ENCODE measurements at places on chromosomes 7 and 10.

- no peak for DNase-seq
Measured at GRCh38 chr7:122269241-122269640, 35.3 kb downstream of the FEZF1 start.

DNA sequence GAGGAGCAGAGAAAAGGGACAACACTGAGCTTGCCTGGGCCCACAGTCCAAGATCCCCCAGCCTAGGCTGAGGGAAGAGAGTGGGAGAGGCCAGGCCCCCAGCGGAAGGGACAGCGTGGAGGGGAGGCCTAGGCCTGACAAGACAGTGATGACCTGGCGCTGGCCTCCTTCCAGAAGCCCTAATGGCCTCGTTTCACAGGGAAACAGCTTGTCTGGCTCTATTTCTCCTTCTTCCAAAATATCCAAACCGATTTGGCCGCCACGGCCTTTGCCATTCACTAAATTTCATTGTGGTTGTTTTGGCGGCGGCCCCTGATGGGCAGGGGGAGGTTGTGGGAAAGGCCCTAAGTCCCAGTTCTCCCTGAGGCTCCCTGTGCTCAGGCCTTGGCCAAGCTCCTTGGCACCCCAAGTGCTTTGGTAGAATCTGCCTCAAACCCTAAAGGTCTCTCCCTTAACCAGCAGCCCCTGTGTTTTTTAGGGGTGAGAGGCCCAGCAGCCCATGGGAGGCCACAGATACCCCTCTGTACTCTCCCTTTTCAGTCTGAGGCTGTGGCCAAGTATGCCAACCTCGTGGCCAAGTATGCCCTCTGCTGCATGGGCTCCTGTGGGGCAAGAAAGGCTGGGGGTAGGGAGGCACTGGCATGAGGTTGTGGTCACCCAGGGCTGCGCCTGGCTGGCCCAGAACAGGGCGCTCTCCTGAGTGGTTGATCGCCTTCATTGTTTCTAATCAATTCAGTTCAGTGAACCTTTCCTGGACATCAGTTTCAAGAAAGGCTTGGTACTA lies 37.3 kb downstream of the PAX2 start:
- DNase-seq = no peak

DNA sequence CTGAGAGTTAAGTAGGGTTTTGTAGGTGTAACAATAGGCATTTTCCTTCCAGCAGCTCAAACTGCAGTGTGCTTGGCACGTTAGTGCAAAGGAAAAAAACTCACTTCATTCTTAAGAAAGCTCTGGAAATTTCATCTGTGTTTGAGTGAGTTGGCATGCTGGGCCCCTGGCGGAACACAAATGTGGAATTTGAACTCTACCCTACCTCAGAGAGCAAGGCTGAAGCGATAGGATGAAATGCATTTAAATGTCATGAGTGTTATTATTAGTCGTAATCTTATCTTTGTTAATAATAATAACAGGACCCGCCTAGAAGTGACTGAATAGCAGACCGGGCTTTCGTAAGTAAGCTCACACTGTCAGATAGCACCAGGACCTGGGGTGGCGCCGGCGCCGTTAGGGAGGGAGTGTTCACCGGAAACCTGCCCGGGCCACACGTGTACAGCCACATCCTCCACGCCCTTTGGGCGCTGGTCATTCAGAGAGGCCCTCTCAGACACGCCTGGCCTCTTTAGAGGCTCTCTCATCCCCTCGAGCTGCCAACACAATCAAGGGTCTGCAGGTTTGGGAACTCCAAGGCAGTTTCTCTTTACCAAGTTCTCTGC lies 63.5 kb downstream of the GRK5 start:
- peak; percentile 97 for DNase-seq

- DNase-seq = peak; percentile 4
Measured at GRCh38 chr7:39271402-39271801, 293.7 kb downstream of the POU6F2 start.

DNA sequence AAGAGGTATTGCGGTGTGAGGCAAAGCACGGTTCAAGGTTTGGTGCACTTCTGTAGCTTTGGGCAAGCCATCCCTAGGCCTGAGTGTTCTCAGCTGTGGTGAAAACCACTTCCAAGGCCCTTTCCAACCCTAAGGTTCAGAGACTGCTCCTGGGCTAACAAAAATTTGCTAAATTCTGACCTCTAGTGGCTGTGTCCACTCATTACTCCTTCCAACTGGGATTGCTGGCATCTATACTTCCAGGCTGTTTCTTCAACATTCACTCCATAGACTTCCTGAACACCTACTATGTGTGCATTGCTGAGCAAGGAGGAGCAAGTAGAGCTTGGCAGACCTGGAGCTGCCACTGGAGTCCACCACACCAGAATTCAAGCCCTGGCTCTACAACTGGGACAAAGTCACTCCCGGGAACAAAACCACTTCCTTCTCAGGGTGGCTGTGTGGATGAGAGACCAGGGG lies 29.3 kb upstream of the SH3PXD2A start:
- DNase-seq = peak; percentile 77

GRCh38 chr10:49197171-49197570 lies 9.0 kb upstream of the TMEM273 start:
- no peak for DNase-seq

DNA sequence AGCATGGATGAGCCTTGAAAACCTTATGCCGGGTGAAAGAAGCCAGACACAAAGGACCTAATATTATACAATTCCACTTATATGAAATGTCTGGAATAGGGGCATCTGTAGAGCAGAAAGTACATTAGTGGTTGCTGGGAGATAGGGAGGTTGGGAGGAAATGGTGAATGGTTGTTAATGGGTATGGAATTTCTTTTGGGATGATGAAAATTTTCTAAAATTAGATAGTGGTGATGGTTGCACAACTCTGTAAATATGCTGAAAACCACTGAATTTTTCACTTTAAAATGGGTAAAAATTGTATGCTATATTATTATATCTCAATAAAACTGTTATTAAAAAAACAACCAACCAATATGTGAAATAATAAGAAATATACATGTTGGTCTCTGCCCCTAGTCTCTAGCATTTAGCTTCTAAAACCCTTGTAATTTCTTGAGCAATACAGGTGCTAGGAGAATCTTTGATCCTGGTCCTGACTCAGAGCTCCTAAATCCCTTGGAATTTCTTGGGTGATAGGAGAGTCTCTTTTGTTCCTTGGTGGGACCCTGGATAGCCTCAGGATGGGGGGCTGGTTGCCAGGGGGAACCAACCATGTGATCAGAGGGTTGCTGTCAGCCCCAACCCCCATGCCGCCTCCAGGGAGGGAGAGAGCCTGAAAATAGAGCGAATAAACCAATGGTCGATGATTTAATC lies 64.0 kb downstream of the TACR2 start:
- peak; percentile 85 for DNase-seq

DNA sequence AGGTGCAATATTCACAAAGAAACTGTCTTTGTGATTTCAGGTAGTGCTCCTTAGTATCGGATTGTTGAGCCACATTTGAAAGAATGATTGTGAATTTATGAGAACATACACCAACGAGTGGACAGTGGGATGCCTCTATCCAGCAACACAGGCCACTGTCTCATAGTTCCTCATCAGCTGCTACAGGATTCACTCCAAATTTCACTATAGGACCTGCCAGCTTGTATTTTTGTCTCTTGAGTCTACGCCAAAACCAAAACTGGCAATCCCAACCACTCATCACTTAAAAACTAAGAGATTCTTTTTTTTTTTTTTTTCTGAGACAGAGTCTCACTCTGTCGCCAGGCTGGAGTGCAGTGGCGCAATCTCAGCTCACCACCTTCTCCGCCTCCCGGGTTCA lies 964.5 kb downstream of the CNTNAP2 start:
- no peak for DNase-seq

- no peak for DNase-seq
Measured at GRCh38 chr7:84901366-84901765, 285.5 kb downstream of the SEMA3D start.

DNA sequence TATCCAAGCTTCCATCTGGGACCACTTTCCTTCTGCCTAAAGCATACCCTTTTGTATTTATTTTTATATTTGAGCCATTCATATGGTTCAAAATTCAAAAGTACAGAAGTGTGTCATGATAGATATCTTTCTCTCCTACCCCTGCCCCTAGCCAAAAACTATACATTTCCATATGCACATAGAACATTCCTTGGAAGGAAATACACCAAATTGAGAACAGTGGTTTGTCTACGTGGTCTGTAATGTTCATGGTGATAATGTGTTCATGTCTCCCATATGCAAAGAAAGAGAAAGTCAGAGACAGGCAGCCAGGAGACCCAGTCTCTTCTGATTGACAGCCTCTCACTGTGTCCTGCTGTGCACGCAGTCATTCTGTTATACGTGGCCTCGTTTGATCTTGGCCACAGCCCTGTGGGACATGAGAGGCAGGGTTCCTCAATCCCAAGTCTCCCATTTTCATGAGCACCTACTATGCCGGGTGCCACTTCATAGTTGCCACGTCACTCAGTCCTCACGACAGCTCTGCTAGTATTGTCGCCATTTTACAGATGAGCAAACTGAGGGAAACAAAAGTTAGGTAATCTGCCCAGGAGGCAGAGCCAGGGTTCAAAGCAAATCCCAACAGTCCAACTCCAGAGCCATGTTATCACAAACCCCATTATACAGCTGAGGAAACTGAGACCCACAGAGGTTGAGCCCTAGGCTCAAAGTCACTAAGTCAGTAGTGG lies 8.0 kb upstream of the CDH23 start:
- DNase-seq = no peak

DNA sequence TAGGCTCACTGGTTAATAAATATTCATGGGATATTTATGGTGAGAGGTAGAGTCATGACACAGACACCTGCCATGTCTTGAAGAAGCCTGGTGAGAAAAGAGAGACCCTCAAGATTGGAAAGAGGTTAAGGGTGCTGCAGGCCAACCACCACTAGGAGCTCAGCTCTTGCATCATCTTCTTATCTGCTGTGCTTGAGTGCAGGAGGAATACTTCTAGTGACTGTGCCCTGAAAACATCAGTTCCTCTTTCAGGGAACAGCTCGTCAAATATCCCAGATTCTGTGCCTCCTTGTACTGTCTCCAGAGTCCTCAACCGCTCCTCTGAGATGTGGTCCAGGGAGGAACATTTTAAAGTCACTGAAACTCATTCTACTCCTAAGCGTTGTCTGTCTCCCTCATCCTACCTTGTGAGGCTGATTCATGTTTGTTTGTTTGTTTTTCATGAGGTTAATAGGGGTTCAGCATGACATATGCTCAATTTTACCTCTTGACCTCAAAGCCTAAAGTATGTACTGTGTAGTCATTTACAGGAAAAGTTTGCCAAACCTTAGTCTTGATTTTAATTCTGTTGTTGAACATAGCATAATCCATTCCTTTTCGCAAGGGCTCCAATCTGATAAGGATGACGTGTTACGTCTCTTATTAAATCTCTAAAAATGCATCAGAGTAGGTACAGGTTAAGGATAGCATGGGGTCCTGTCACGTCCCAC lies 293.1 kb downstream of the C7orf25 start:
- DNase-seq = no peak

GRCh38 chr7:54556121-54556520 lies 13.9 kb downstream of the VSTM2A start:
- no peak for DNase-seq

DNA sequence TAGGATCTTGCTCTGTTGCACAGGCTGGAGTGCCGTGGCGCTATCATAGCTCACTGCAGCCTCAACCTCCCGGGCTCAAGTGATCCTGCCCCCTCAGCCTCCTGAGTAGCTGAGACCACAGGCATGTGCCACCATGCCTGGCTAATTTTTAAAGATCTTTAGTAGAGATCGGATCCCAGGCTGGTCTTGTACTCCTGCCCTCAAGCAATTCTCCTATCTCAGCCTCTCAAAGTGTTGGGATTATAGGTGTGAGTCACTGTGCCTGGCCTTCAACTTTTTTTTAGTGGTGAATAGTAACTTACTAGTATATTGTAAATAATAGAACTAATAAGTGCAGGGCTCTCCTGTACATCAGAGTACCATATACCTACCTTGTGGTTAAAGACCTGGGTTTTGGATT lies 52.1 kb upstream of the LMTK2 start:
- no peak for DNase-seq

GRCh38 chr7:155587486-155587885 lies 41.1 kb upstream of the CNPY1 start:
- DNase-seq = no peak

DNA sequence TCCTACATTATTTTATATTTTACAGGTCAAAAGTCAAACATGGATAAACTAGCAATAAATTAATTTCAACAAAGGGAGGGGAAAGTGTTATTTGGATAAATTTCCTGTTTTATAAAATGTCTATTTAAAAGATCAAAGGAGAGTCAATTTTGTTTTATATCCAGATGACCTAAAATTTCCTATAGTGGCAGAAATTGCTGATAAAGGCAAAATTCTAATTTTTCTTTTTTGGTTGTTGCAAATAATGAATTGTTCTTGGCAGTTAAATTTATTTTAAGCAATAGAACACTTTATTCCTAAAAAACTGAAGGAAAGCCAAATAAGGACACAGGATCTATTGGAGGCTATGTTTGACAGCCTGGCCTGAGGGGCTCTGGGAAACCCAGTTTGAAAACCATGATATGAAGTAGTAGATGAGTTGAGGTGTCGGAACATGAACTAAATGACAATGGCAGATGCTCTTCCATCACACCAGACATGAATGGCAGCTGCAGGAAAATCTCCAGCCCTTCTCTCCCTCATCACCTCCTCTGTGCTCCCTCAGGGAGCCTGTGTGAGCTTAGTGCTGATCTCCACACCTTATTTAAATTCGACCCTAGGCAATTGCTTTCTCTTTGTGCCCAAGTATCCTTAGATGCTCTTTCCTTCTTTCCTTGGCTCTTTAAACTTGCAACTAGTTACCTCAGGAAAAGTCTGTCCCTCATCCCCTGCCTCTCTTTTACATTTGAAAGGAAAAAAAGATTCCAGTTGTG lies 395.0 kb downstream of the THSD7A start:
- DNase-seq = no peak

GRCh38 chr10:117455346-117455745 lies 80.1 kb upstream of the PDZD8 start:
- no peak for DNase-seq

GRCh38 chr10:60384011-60384410 lies 5.7 kb downstream of the ANK3 start:
- DNase-seq = peak; percentile 59
